ENCODE measurements at places on chromosomes 11 and 22.

GRCh38 chr22:11627798-11628650 is 3900.0 kb upstream of the OR11H1 start:
- no peak for DNase-seq

GRCh38 chr11:43951231-43951630 is 8.8 kb downstream of the C11orf96 start:
- no peak for DNase-seq

DNA sequence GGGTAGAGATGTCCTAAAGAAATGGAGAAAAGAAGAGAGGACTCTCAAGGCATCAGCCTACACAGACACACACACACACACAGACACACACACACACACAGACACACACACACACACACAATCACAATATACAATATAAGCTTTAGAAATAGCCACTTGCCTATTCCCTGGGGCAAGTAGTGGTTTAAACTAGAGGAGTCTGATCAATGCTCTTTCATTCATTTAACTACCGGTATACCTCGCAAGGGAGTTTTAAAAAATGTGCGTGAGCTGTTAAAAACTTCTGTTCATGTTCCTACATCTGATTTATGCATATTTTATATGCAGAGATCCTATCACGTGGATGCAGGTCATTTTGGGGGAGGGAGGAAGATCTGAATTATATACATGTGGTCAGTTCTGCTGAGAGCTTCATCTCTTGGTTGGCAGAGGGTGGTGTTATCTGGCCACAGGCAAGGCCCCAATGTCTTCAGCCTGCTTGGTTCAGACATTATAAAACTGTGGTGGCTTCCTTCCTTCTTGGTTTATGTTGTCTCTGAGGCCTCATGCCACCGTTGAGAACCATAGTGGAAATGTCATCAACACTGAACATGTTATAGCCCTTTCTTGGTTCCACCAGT is 56.6 kb downstream of the SYT13 start:
- no peak for DNase-seq

DNA sequence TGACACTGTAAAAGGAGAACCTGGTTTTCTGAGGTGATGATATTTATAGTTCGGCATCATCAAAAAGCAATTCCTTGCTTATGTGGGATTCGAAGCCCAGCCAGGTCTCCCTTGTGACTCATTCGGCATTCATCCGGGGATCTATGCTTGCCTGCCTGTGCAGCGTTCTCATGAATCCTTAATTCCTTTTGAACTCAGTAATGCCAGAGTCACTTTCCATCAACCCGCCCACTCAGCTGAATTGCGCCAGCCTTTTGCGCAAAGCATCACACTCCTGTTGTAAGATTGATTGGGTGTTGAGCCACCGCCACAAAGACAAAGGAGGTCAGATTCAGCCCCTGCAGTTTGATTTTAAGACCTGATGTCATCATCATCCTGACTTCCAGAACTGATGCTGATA is 128.6 kb downstream of the SLC17A6 start:
- no peak for DNase-seq

GRCh38 chr11:73990730-73991129 is 8.1 kb upstream of the UCP2 start:
- no peak for DNase-seq

GRCh38 chr11:89161949-89162348 is 15.7 kb upstream of the TYR start:
- no peak for DNase-seq

DNA sequence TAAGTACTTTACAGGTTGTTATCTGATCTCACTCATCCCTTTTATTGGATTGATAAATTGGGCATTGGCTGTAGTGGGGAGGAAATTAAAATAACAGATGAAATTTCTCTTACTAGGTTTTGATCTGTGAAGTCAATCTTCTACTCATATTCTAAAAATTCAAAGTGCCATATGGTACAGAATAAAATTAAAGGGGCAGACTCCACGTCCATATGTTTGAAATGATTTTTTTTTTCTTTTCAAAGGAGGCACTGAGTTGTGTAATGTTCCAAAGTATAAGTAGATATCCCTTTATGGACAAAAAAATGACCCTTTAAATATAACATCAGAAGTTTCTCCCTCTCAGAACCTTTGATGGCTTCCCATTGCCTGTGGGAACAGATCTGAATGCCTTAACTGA is 207.4 kb downstream of the DBX1 start:
- DNase-seq = no peak

Data from SHP77 treated with DMSO at 0.1 percent for 48 hours (cell line).